ENCODE measurements at places on chromosomes 2 and 18. TPM values are rescaled to one million over a fixed set of nuclear protein-coding genes. Genes with fewer than 3 reads are reported as not detected.

Gene CDH7
- not detected for polyA plus RNA-seq

Gene FBXO15
- 0.44 TPM for polyA plus RNA-seq

DNA sequence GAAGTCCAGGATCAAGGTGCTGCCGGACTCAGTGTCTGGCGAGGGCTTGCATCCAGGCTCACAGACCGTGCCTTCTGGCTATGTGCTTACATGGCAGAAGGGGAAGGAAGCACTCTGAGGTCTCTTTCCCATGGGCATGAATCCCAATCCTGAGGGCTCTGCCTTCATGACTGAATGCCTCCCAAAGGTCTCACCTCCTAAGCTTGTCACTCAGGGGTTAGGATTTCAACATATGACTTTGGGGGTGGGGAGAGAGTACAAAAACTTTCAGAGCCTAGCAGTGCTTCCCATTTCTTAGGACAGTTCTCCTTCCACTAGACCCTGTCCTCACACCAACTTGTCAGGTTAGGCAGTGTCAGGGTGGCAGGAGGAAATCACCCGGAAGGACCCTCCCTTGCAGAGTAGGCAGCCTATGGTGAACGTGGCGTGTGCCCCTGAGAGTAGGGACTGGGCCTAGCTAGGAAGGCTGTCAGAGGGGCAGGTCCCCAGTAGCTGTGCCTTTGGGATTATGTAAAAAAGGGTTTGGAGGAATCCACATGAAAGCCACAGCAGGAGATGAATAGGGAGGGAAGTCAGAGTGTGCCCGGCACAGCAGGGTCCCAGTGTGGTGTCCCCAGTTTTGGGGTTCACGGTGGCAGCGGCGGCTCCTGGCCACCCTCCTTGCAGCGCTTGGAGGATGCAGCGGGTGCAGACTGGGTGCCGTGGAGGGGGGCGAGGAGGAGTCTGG, 233.3 kb downstream of the LDLRAD4 start:
- no peak overlapping the region for H3K4me3 ChIP-seq
- DNase-seq: no peak
- peaks cover 13% of the 10 kb centered on the region for H3K4me1 ChIP-seq
- H3K27me3 ChIP-seq: no peaks in the 10 kb centered on the region

GRCh38 chr18:2536493-2536892, 34.8 kb downstream of the METTL4 start:
- H3K36me3 ChIP-seq: peaks cover 10% of the 10 kb centered on the region
- H3K4me3 ChIP-seq: no peak overlapping the region
- H3K27ac ChIP-seq: no peak overlapping the region
- no peaks in the 10 kb centered on the region for H3K27me3 ChIP-seq
- no peaks in the 10 kb centered on the region for H3K4me1 ChIP-seq
- no peak for DNase-seq

Data from immature natural killer cell (primary cell).